Lower lobe of right lung (tissue), 2 donors: ENCODE measurements at places on chromosomes 12 and 14. TPM values are rescaled to one million over a fixed set of nuclear protein-coding genes. Genes with fewer than 3 reads are reported as not detected.
A peak's percentile ranks its signal among the peaks of the same experiment; 100 is the strongest.

- no peak for DNase-seq
Observed at GRCh38 chr12:114003286-114003685, 37.2 kb upstream of the RBM19 start.

Gene PTPN21
- total RNA-seq = 47.6 TPM

- no peak for DNase-seq
Observed at GRCh38 chr12:68639396-68639767, 28.7 kb downstream of the RAP1B start.

- peak; percentile 56 for DNase-seq
Observed at GRCh38 chr12:27969624-27970400, 2.7 kb downstream of the PTHLH start.

GRCh38 chr12:123572391-123572790 is 12.0 kb upstream of the TMED2 start:
- DNase-seq = no peak
